SK-MEL-5 (cell line): ENCODE measurements at places on chromosomes 11 and 22.

DNA sequence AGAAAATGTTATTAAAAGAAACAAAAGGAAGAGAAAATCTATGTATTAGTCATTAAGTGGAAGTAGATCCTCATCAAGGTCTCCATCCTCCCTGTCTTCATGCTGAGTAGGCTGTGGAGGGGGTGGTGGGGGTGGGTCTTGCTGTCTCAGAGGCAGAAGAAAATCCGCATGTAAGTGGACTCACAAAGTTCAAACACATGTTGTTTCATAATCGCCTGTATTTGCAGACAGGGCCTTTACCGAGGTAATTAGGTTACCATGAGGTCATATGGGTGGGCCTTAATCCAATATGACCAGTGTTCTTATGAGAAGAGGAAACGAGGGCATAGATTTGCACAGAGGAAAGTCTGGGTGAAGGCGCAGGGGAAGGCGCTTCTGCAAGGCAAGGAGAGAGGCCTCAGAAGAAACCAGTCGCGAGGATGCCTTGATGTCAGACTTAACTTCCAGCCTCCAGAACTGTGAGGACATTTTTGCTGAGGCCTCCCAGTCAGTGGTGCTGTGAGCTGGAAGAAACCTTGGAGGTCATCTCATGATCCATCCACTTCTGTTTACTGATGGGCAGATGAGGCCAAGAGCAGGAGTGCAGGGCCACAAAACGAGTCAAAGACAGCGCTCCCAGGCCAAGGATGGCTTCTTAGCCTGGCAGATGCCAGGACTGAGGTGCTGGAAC, 49.3 kb upstream of the THY1 start:
- DNase-seq, result no peak

GRCh38 chr22:36771356-36772063, 4.4 kb downstream of the IFT27 start:
- DNase-seq, result no peak

GRCh38 chr11:34641456-34641855, 20.6 kb downstream of the EHF start:
- no peak for DNase-seq

- no peak for DNase-seq
These were observed 111.2 kb downstream of the BRD1 start for GRCh38 chr22:49716441-49716840.

GRCh38 chr11:64885367-64886286, 7.2 kb upstream of the EHD1 start:
- no peak for DNase-seq

DNA sequence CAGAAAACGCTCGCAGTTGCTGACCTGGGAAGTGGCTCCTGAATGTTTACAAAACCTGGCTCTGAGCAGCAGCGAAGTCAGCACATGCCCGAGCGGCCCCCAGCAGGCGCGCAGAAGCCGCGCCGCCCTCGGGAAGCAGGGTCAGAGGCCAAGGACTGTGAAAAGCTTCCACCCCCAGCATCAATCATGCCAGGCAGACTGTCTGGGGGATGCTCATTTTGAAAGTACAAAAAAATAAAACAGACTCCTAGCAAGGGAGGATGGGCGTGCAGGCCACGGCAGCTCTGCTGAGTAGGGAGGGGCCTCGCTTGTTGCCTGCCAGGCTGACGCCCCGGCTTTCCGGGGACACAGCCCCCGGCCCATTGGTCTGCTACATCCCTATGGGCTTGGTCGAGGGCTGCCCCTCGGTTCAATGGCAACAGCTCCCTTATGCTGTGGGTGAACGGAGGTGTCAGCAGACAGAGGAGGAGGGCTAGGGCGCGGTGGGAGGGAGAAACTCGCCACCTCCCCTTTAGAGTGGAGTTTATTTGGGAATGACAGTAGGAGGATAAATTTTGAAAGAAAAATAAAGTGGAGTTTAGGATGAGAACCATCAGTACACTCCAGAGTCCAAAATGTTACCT, 37.7 kb upstream of the GNB1L start:
- no peak for DNase-seq

GRCh38 chr22:26789951-26790350, 132.6 kb downstream of the MIAT start:
- no peak for DNase-seq

DNA sequence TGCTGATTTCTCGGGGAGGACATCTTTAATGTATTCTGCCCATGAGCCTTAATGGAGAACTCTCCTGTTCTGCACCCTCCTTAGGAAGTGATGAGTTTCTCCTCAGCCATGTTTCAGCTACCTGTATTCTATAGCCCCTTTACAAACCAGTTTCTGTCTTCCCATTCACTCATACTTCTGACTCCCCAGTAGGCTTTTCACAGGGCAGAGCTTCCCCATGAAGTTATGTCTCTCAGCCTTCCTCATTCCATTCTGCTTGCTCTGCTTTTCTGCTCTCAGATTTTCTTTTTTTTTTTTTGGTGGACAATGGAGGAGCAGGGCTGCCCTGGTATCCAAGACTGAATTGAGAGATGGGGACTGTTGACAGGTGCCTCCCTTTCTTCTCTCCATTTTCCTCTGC, 4.3 kb upstream of the OR52R1 start:
- no peak for DNase-seq

- no peak for DNase-seq
These were observed 5.5 kb downstream of the ACRV1 start for GRCh38 chr11:125675196-125675595.

DNA sequence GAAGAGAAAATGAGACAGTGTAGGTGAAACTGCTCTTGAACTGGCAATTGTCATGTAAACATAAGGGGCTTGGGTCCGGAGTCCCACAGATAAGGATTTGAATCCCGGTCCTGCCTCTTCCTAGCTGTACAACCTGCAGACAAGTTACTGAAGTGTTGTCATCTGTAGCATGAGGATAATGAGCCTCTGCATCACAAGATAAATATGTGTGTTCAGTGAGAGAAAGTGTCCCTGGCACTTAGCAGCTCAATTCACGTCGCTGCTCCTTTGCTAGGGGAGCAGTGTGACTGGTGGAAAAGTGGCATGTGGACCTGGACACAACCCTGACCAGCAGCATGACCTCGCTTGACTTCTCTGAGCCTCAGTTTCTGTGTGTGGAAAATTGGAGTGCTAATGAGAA, 73.7 kb upstream of the NECTIN1 start:
- DNase-seq, result no peak

- no peak for DNase-seq
These were observed 204.0 kb upstream of the B3GAT1 start for GRCh38 chr11:134616038-134616437.

DNA sequence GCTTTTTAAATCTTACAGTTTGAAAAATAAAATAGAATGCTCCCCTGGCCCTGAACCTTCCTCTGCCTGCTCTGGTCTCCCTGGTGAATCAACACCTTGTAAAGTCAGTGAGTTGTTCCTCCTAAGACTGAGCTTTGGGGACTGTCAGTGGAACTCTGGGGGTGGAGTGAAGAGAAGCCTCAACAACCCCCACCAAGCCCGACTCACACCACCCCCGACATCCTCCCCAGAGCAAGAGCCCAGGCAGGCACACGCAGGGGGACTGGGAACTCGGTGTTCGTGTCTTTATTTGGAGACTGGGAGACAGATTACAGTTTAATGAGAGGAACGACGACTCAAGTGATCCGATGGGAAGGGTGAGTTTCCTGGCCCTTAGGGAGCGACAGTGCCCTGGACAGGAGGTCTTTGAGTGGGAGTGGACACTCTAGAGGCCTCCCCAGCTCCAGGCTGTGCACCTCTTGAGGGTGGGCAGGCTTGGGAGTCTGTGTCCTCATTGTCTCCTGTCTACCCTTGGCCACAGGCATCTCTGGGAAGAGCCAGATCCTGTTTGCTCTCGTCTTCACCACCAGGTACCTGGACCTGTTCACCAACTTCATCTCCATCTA, 6.2 kb downstream of the KDELR3 start:
- DNase-seq, result no peak

- peak; percentile 48 for DNase-seq
These were observed 42.5 kb downstream of the CABIN1 start for GRCh38 chr22:24053481-24054226.

DNA sequence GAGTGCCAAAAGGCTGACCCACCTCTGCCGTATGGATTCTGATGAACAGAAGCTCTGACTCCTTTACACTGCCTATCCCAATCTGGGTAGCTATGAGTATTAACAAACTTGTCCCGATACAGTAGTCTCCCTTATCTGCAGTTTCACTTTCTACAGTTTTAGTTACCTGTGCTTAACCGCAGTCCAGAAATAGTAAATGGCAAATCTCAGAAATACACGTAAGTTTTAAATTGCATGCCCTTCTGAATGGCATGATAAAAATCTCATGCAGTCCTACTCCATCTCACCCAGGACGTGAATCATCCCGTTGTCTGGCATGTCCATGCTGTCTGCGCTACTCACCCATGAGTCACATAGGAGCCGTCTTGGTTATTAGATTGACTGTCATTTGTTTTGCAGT, 68.8 kb downstream of the SNX19 start:
- no peak for DNase-seq

DNA sequence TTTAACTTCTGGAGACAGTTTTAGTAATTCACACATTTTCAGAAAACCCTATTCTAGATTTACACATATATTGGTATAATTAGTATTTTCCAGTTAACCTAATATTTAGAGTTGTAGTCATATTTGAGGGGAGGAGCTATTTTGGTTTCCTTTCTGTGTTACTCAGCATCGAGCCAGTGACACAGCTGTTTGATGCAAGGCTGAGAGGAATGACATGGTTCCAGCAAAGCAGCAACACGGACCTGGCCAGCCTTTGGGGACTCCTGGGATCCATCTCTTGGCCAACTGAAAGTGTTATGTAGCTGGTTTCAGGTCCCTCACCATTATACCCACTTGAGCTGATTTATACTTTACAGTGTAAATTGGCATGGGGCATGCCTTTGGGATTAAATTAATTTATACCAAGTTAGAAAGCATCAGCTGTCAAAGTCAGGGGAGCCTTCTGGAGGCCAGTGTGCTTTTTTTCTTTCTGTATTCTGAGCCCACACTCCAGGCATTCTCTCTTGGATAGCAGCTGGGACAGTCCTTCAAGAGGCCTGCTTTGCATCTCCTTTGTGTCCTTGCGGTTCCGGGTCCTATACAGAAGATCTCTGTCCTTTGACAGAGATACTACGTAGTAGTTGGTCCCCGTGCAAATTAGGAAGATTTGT, 91.3 kb upstream of the SLC25A18 start:
- DNase-seq, result no peak

GRCh38 chr11:15223318-15223717, 108.6 kb downstream of the INSC start:
- DNase-seq, result no peak

DNA sequence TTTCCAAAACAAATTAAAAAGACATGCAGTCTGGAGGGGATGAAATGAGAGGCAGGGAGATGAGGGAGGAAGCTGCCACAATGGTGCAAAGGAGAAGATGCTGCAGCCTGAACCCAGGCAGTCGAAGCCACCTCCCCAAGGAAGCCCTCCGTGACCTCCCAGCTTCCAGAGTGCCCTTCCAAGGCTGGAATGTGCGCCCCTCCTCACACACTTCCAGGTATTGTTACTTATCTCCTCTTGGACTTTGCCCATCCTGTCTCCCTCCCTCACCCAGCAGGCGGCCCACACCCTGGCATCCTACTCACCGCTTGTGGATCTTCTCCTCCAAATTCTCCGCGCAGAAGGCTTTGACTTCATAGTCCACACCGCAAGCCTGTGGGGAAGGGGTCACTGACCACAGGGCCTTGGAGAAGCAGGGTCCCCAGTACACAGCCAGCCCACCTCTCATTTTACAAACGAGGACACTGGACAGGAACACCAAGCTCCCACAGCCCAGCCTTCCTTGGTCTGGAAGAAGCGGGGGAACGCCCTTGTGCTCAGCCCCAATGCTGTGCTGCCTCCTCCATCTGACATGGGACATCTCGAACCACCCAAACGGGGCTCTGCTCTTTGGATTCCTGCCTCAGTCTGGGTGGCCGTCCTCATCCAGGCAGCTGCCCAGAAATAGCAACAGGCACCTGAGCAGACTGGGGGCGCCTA, 40.3 kb downstream of the TPBGL start:
- no peak for DNase-seq

DNA sequence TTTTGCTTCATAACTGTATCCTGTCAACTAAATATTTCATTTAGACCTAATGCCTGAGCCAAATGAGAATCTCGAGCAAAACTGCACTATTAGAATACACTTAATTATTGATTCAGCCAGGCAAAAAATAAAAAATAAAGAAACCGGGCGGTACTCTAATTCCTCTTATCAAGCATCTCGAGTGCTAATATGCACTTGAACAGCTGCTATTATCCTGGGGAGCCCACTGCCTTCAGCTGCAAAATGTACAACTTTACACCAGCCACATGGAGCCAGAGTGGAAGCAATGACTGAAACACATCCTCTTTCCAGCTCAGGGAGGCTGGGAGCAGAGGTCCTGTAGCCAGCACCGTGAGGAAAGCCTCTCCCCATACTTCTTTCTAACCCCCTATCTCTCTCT, 390.0 kb upstream of the CADM1 start:
- no peak for DNase-seq

- DNase-seq, result no peak
These were observed 21.5 kb downstream of the NUP98 start for GRCh38 chr11:3775736-3776406.

GRCh38 chr11:12064136-12064953, 46.0 kb upstream of the MICAL2 start:
- DNase-seq, result no peak

DNA sequence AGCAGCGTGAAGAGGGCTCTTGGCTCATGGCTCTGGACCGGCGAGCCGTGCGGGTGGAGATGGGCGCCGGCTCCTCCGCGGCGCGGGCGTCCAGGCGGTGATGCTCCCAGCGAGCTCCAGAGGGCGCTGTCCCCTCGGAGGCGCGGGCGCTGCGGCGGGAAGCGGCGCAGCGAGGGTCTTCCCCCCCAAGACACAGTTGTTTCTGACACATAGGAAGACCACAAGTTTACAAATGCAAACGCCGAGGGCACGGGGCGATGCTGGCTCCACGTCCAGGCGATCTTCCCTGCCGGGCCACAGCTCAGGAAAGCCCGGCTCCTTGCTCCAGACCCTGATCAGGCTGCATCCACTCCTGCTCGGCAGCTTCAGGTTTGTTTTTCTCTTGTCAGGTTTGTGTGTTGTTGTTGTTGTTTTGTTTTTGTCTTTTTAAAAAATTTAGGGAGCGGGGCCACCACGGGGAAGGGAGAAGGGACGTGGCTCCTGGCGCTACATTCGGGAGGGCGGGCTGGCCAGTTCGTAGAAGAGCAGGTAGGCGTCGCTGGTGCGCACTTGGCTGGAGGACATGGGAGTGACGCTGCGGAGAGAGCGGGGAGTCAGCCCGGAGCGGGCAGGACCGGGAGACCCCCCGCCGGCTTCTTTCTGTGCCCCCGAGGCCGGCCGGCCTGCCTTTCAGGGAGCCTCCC, 10.0 kb upstream of the MFRP start:
- DNase-seq, result peak; percentile 73

GRCh38 chr22:43832393-43833265, 20.5 kb upstream of the EFCAB6 start:
- DNase-seq, result no peak

- DNase-seq, result peak; percentile 93
These were observed 34.4 kb upstream of the SUSD2 start for GRCh38 chr22:24146791-24147353.

DNA sequence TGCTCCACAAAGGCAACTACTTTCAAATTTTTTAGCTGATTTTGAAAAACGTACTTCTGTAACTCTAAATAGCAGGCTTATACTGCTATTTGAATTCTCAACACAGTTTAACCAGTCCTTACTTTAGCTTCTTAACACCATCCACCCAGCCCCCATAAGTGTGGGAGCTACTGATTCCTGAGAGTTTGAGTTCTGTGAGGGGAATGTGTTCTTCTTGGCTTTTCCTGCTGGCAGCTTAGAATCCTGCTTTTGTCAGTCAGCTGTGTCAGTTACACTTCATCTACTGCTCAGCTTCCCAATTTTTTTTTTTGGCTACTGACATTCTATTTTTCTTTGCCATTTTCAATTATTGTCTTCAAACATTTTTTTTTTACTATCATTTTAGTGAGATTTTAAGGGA, 440.4 kb downstream of the INSC start:
- no peak for DNase-seq
